ENCODE measurements at places on chromosomes 5 and 9. TPM values are rescaled to one million over a fixed set of nuclear protein-coding genes. Genes with fewer than 3 reads are reported as not detected.

- DNase-seq: no peak
These were observed 232.1 kb downstream of the SEMA5A start for GRCh38 chr5:9313751-9314150.

SLCO6A1 gene
- under 0.01 TPM for total RNA-seq

- DNase-seq: peak; percentile 30
These were observed 460 bp downstream of the DMRTA1 start for GRCh38 chr9:22446950-22447617.

- DNase-seq: no peak
These were observed 237.0 kb downstream of the TENT4A start for GRCh38 chr5:6950250-6950649.

PCDHB15 gene
- under 0.01 TPM for total RNA-seq

DNA sequence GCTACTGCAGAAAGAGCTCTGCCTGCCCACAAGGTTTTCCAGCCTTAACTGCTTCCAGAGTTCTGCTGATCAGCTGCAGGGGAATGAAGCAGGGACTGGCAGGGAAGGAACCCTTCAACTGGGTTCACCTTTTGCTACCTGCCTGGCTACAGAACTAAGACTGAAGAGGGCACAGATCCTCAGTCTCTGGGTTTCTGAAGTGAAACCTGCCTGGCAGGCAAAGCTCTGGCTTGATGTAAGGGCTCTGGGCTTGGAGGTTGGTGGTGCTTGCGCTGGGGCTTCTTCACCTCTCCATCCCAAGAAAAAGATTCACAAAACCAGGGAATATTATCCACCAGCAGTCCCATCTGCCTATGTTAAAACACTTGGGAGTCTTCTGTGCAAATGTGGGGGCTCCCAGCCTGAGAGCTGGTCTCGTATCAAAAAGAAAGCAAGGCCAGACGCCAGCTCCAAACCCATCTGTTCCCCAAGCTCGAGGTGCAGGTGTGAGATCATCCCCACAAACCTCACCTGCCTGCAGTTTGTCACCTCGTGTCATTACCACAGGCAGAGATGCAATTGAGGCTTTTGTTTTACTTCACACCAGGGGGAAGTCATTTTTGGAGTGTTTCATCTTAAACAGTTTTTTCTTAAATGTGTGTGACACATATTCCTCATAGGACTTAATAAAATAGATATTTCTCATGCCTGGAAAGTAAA, 58.3 kb downstream of the BNC2 start:
- no peak for DNase-seq

DNA sequence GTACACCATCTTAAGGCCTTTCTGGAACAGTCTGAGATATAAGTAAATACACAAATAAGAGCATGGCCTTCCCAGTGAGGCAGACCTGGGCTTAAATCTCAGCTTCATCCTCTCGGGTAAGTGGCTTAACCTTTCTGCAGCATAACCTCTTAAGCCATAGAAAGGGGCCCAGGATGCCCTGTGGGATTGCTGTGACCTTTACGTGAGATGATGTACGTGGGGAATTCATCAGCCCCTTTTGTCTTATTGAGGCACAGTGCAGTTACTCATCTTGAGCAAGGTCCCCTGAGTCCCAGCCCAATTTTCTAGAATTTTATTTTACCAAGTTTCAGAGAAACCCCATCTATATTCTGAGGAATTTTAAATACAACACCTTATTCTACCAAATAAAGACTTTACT, 92.2 kb downstream of the PDE8B start:
- no peak for DNase-seq

DNA sequence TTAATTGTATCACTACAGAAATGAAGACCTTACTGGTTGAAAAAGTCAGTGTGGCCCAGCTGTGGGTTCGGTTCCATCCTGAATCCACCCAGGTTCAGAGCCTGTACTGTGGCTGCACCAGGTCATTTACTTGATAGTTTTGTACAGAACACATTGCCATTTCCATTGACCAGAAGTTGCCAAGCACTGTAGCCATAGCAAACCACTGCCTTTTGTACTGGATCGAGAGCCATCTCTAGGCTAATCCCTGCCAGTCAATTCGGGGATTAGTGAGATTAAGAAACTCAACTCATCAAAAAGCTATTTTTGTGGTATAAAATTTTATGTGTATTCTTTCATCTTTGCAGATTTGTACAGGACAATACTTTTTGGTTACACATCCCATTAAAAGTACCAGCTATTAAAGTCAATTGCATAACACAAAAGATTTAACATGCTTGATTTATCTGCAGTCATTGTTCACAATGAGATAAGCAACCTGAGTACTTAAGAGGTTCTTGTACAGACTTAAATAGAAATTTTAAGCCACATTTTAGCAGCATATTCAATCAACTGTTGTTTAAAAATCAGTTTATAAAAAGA, 108.5 kb upstream of the OTULINL start:
- DNase-seq: no peak

PRRT1B gene
- total RNA-seq: not detected

- DNase-seq: no peak
These were observed 17.2 kb upstream of the TCF7 start for GRCh38 chr5:134097211-134097749.

IRX2 gene
- total RNA-seq: 3.0 TPM

GRCh38 chr9:98765256-98765655, 31.1 kb downstream of the ANKS6 start:
- no peak for DNase-seq

CSF1R gene
- under 0.01 TPM for total RNA-seq

GPSM1 gene
- total RNA-seq: 54.8 TPM

ZNF189 gene
- total RNA-seq: 16.4 TPM

DNA sequence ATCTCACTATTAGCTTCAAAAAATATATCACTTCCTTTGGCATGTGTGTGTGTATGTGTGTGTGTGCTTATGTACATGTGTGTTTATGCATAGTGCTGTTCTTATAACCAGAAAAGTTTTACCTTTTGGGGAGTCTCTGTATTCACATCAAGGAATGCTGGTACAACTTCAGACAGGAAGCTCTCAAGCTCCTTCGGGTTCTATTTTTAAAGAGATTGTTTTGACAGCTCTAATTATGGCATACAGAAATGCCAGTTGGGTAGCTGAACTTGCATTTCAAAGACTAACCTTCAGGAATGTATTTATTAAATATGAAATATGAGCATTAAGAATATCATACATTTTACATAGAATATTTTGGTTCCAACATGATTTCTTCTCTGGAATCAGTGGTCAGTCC, 163.1 kb downstream of the DTWD2 start:
- no peak for DNase-seq

- DNase-seq: no peak
These were observed 21.4 kb downstream of the CMBL start for GRCh38 chr5:10286162-10286861.

PCDHGB1 gene
- total RNA-seq: 2.2 TPM

FOXD4L4 gene
- not detected for total RNA-seq

DNA sequence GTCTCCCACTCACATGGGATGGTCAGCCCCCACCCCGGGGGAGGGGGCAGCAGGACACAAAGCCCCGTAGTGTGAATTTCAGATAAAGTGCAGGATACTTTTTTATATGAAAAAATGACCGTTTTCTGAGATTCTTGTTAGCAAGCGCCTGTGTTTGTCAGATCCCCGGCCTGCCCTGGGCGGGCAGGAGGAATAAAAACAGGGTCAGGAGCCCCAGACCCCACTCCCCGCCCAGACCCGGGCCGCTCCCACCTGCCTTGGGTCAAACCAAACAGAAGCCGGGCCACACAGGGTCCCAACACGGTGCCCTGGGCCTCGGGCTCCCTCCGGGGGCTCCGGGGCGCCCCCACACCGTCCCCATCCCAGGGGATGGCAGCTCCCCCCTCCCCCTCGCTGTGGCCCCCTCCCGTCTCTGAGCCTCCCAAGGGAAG, 13.5 kb upstream of the NRARP start:
- no peak for DNase-seq

GRCh38 chr5:82351754-82352145, 73.6 kb upstream of the RPS23 start:
- peak; percentile 82 for DNase-seq

DNA sequence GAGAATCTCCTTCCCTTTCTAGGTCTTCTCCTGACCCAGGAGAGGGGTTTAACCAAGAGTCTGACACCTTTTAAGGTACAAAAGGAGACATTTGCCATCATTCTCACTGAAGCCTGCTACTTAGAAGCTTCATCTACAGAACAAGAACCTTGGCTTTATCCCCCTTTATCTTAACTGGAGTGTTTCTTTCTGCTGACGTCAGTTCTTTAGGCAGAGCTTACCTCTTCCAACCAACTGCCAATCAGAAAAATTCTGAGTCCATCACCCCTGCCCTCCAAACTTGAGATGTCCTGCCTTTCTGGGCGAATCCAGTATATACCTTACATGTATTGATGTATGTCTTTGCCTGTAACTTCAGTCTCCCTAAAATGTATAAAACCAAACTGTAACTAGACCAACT, 37.2 kb downstream of the PLEKHG4B start:
- no peak for DNase-seq

OR1J2 gene
- total RNA-seq: 0.32 TPM

INSL4 gene
- not detected for total RNA-seq

TRPM3 gene
- under 0.01 TPM for total RNA-seq

DNA sequence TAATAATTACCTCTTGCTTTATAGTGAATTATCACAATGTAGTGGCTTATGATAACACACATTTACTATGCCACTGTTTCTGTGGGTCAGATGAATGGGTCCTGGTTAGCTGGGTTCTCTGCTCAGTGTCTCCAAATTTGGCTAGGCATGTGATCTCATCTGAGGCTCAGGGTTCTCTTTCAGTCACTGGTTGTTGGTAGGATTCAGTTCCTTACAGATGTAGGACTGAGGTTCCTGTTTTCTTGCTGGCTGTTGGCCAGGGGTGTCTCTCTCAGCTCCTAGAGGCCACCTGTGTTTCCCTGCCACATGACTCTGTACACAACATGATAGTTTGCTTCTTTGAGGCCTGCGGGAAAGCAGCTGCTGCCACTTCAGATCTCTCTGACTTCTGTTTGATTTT, 7.1 kb downstream of the NFX1 start:
- DNase-seq: no peak

GRCh38 chr5:20959347-20959746, 971.3 kb upstream of the CDH18 start:
- no peak for DNase-seq

DNA sequence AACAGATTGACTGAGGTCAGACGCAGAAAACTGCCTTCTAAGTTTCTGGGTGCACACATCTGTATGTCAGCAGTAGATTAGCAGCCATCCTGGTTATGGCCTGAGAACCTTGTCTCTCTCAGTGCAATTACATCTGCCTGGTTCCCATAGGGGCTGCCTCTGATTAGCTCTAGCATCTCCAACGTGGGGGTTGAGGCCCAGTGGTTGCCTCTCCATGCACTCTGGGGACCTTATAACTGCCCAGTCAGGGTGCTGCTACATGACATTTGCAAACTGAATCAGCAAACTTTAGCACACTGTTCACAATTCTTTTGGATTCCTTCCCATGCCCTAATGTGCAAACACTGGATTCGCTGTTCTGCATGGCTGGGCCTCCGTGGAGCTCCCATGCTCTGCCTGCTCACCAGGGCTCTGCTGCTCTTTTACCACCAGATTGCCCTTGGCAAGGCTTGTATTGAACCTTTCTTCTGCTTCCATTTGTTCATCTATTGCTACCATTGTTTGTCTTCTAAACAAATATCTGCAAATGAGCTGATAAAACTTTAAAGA, 36.2 kb downstream of the SNX18 start:
- no peak for DNase-seq

- DNase-seq: no peak
These were observed 178.9 kb downstream of the MSX2 start for GRCh38 chr5:174903172-174903732.

DNA sequence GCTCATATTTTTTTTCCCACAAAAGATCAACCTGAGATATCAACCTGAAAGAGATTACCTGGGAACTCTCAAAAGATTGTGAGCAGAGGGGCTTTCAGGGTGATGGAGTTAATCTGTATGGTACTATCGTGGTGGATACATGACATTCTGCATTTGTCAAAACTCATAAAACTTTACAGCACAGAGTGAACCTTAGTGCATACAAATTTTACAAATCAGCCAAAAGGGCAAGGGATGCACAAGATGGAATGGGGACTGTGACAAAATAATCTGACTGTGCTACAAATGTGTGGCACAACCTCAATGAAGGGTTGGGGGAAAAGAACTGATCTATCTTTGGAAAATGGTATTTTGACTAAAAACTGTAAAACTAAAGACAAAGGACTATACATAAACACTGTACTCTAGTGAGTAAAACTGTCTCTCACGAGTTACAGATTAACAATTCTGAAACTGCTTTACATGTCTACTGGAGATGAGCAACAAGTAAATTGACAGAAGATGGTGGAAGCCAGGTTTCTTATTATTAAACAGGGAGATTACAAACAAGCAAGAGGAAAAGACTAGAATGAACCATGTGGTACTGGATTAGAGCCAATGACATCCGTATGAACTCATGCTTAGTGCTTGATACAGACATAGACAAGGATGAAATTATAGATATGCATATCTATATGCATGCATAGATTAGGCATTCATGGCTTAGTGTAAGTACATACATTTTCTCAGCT, 24.8 kb upstream of the RLN1 start:
- DNase-seq: no peak

- DNase-seq: peak; percentile 78
These were observed 16.1 kb downstream of the AP3S1 start for GRCh38 chr5:115857626-115858349.

DNA sequence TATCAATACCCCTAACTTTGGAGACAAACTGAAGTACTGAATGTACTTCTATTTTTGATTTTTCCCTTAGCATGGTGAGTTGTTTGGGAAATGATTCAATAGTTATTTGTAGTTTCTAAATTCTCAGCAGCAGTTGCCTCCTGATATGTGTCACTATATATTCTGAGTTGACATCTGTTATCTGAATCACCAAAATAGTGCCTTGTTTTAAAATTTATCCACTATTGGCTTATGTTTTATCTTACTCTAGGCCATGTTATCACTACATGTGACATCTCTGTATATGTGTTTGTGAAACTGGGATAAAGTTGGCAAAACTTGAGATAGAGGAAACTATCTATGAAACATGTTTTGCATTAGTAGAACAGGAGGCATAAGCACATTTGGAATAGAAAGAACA, 317.6 kb downstream of the TLE4 start:
- no peak for DNase-seq

PCDHGA6 gene
- total RNA-seq: 4.7 TPM

GRCh38 chr9:19748278-19749126, 40.3 kb downstream of the SLC24A2 start:
- peak; percentile 5 for DNase-seq

CCL27 gene
- total RNA-seq: not detected

GRCh38 chr5:24094081-24094679, 550.6 kb downstream of the CDH10 start:
- DNase-seq: no peak

HEMGN gene
- not detected for total RNA-seq

DNA sequence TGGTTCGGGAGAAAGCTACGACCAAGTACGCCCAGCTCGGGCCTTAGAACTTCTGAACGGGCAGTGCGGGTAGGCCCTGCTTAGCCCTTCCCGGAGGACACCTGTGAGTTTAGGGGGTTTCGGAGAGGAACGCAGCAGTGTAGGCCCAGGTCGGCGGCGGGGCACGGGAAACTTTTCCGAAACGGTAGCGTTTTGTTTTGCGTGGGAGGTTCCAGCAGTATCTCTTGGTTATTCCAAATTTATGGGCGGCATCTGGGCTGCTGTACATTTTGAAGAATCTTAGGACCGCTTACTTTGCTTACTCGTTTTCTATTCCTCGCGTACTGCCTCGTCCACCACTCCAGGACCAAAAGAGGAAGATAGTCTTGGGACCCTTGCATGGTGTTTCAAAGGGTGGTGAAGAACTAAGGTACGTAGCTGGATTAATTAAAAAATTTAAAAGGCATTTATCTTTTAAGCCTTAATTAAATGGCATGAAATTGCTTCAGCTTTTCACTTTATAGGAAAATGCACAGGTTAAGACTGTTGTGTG, 492 bp downstream of the TENT2 start:
- no peak for DNase-seq
